ENCODE measurements at places on chromosomes 7 and 10.

DNA sequence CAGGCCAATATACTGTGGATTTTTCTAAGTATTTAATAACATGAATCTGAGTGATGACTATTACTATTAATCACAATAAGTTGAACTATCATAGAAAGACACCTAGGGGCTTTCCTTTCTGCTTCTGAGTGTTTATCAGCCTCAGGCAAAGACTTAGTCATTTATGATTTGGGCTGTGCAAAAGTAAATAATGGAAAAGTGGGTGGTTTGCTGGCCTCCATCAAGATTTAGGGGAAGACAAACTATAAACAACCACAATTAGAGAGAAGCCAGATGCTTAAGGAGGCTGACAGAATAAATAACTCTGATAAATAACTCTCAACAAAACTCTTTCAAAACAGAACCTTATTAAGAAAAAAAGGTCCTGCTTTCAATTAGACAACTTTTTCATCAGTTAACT is 64.7 kb downstream of the MACC1 start:
- no peak for DNase-seq

- DNase-seq: no peak
Observed at GRCh38 chr7:6284461-6285360, 12.3 kb upstream of the CYTH3 start.

DNA sequence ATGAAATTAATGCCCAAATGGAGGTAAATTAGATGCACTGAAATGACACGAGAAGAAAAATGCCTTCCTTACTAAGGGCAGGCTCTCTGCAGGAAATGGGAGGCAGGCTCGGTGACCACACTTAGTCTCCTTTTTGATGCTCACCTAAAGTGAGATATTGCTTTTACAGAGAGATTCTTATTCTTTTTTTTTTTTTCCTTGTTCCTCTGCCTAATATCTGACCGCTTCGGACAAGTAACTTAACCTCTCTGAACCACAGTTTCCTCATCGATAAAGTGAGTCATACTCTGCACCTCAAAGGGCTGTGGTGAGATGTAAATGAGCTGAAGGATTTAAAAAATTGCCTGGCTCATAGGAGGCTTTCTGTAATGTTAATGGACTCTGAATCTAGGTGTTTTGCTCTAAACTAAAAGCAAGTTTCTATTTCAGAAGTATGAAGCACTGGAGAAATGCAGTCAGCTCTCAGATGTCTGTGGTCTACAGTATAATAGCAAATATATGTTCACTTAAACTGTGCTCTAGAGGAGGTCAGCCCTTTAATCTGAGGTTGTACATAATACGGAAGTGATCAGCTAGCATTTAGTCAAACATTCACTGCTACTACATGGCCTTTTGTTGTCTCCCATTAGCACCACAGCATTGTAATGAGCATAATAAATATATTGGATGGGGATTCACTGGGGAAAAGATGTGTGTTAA is 23.2 kb downstream of the NKX2-3 start:
- no peak for DNase-seq

DNA sequence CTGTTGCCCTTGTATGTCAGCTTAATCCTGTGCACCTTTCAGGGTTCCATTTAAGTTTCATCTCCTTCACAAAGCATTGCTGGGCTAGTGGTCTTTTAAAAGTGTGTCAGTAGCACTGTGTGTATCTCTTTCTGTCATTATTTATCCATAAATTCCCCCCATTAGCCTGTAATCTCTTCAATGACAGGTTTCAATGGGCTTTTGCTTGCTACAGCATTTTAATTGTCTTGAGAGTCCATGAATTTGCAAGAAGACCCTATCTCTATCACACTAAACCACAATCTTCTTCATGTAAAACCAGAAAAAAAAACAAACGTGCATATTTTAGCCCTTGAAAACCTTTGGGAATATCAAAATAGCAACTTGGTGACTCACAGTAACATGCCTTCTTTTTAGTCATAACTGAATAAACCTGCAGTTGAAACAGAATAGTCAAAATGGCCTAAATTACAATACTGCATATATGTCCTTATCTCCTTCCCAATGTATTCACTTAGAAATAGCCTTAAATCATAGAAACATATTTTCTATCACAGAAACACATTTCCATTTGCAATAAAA is 118.6 kb downstream of the PON1 start:
- peak; percentile 75 for DNase-seq

- no peak for DNase-seq
Observed at GRCh38 chr10:132489053-132489703, 48.4 kb upstream of the INPP5A start.

- DNase-seq: peak; percentile 38
Observed at GRCh38 chr7:140722254-140722653, 25.7 kb downstream of the NDUFB2 start.

- DNase-seq: no peak
Observed at GRCh38 chr10:3407208-3407607, 234.6 kb upstream of the PITRM1 start.

DNA sequence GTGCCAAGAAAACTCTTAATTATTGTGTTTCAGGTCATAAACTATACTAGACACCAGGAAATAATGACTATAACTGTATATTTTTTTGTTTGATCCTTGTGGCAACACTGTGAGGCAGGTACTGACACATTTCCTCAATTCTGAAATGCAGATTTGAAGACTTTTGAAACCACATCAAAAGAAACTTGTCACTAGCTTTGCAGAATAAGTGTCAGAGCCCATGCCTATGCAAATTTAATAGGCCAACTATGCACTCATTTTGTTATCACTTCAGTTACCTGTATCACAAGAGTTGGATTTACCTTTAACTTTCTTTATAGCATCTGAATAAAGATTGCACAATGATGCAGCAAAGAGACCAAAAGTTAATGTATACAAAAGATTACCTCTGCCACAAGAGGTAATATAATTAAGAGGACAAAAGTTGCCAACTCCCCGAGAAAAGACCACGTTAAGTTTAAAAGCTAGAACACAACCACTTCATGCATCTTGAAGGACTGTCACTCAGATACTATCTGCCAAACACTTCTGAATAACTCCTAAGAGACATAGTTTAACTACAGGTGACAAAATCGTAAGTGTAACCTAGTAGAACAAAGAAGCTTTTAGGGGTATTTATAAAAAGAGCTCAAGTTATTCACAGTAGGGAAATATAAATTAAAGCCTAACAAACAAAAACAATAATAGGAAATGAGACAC is 80.5 kb downstream of the ELAPOR2 start:
- DNase-seq: no peak

DNA sequence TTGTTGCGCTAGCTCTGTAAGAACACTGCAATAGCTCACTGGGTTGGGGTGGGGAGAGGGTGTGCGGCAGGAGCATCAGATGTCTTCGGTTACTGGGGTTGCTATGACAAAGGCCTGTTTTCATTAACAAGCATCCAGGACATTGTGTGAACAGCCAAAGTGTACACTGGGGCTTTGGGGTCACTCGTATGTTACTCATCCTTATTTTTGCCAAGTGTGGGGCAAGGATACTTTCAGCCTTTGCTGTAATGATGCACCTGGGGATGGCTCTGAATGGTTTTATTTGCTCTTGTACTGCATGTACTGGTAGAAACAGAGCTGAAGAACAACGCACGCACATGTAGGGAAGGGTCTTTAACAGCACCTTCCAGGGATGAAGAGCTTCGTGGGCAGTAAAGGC is 73.0 kb upstream of the AFAP1L2 start:
- no peak for DNase-seq

- no peak for DNase-seq
Observed at GRCh38 chr7:65827366-65827765, 45.5 kb upstream of the VKORC1L1 start.

- no peak for DNase-seq
Observed at GRCh38 chr10:106819490-106819889, 345.0 kb downstream of the SORCS1 start.

DNA sequence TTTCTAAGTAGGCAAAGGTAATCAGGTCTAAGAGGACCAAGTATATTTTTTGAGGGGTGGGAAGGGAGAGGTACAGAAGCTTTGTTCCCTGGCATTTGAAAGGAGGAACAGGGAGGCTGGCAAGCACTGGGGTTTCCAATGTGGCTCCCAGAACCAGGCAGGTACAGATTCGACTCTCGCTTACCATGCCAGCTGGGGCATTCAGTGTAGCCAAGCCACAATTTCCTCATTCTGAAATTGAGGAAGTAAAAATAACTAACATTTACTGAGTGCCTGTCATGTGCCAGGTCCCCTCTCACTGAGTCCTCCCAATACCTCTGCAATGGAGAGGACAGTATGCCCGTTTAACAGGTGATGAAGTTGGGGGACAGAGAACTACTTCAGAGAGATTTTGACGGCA is 45.9 kb upstream of the BET1 start:
- DNase-seq: no peak

DNA sequence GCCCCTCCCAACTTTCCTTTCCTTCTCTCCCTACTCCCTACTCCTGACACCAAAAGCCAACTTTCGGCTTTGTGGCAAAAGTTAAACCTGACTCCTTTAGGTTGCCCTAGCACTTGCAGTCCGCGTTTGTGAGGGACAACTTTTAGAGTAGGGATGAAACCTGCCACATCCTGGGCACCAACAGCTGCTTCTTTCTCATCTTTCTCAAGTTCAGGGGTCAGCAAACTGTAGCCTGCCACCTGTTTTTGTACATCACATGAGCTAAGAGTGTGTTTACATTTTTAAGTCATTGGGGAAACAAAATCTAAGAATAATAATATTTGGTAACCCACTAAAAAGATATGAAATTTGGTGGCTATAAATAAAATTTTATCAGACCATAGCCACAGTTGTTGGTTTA is 660.6 kb downstream of the KCNMA1 start:
- no peak for DNase-seq

- DNase-seq: no peak
Observed at GRCh38 chr10:129956876-129957673, 7.0 kb downstream of the EBF3 start.

DNA sequence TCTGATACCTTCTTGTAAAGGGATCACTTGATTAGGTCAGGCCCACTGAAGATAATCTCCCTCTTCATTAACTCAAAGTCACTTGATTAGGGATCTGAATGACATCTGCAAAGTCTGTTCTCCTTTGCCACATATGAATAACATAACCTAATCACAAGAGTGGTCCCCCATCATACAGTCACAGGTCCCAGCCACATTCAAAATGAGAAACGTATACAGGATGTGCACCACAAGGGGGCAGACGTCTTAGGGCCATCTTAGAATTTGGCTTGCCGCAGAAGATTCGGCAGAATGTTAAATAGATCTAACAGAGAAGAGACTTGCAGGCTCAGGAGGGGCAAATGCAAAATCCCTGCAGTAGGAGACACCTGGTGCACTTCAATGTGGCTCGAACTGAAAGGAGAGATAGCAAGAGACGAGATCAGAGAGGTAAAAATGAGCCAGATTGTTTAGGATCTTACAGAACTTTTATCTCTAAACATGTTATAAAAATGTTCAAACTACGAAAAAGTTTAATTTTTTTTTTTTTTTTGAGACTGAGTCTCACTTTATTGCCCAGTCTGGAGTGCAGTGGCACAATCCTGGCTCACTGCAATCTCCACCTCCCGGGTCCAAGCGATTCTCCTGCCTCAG is 10.4 kb upstream of the SMC3 start:
- no peak for DNase-seq

DNA sequence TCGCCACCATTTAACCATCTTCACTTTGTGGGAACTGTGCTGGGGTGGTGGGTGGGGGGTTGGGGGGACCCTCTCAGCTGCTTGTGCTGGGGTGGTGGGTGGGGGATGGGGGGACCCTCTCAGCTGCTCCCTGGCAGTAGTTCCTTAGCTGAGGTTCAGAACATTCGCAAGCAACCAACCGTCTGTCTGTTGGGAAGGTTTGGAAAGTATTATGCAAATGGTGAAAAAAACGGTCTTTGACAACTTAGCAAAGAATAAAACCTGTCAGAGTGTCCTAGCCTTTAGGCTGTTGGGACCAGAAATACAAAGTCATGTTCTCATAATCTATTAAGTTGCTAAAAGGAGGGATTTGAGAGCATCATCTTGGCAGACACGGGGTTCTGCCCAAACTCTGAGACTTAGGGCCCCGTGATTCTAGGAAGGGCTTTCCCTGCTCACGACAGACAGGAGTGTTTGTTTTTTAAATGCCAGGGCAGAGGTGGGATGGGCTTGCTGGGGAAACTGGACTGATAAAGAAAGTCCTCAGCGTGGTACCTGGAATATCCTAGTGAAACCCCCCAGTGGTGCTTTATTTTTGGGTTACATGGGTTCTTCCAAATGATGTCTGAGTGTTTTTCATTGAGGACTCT is 14.1 kb upstream of the SRGN start:
- DNase-seq: no peak

DNA sequence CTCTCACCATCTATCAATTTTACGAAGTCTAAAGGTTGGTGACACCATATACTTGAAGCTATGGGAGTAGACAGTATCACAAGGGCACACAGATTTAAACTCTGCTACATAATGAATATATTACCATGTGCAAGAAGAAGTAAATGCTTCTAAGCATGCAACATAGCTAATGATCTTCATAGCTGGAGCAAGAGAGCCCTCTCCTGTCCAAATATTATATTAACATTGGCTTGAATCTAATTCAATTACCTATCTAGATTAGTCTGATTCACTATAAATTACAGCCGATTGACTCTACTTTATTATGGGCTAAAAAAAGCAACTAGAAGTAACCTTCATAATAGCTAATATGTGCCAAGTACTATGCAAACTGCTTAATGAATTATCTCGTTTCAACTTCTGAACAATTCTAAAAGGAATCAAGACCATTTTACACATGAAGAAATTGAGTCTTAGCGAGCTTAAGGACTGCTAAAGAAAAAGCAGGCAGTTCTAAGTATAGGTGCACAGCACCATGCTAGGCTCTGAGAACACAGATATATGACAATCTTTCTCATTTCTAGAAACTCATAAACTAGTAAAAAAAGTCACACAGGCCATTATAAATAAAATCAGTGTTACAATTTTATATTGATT is 21.9 kb downstream of the FRA10AC1 start:
- peak; percentile 36 for DNase-seq

DNA sequence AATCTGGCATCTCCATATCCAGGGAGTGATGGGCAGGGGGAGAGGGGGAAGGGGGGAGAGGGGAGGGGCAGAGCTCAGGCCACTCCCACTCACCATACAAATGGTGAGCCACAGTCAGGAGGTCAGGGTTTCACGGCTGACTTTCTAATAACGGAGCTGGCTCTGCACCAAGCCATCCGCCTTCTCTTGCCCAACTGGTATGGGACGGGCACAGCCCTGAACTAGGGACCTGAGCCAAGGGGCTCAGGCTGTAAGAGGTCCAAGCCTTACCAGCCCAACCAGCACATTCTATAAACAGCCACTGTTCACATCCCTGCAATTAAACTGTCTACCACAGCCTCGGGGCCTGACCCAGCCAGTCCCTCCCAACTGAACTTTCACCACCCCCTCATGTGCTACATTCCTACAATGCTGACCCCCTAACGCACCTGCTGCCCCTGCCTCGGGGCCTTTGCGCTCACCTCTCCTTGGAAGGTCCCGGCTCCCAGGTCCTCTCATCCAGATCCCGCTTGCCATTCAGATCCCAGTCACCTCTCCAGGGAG is 32.5 kb downstream of the RGS10 start:
- no peak for DNase-seq
